BJ (cell line): ENCODE measurements at places on chromosomes 12 and 14.

DNA sequence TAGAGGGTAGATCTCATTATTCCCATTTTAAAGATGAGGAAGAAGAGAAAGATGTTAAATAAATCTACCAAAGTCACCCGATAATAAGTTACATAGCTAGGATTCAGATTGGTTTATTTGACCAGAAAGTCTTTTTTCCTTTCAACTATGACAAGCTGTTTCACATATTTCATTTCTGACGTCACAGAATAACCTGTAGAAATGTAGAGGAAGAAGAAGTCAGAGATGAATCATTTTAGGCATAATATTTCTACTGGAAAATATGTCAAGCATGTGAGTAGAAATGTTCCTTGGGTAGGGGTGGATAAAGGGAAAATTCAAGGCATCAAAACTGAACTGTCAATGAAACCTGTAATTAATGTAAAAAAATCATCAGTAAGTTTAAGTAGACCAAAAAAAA lies 107.0 kb downstream of the MGST1 start:
- no peak for DNase-seq

DNA sequence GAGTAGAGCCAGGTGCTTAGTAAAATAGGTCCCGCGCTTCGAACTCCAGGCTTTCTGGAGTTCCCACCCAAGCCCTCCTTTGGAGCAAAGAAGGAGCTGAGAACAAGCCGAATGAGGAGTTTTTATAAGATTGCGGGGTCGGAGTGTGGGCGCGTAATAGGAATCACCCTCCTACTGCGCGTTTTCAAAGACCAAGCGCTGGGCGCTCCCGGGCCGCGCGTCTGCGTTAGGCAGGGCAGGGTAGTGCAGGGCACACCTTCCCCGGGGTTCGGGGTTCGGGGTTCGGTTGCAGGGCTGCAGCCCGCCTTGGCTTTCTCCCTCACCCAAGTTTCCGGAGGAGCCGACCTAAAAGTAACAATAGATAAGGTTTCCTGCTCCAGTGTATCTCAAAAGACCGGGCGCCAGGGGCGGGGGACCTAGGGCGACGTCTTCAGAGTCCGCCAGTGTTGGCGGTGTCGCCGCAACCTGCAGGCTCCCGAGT lies 3.6 kb downstream of the SSTR1 start:
- DNase-seq, result no peak

GRCh38 chr14:22685467-22685866 lies 41.3 kb upstream of the OR6J1 start:
- no peak for DNase-seq

DNA sequence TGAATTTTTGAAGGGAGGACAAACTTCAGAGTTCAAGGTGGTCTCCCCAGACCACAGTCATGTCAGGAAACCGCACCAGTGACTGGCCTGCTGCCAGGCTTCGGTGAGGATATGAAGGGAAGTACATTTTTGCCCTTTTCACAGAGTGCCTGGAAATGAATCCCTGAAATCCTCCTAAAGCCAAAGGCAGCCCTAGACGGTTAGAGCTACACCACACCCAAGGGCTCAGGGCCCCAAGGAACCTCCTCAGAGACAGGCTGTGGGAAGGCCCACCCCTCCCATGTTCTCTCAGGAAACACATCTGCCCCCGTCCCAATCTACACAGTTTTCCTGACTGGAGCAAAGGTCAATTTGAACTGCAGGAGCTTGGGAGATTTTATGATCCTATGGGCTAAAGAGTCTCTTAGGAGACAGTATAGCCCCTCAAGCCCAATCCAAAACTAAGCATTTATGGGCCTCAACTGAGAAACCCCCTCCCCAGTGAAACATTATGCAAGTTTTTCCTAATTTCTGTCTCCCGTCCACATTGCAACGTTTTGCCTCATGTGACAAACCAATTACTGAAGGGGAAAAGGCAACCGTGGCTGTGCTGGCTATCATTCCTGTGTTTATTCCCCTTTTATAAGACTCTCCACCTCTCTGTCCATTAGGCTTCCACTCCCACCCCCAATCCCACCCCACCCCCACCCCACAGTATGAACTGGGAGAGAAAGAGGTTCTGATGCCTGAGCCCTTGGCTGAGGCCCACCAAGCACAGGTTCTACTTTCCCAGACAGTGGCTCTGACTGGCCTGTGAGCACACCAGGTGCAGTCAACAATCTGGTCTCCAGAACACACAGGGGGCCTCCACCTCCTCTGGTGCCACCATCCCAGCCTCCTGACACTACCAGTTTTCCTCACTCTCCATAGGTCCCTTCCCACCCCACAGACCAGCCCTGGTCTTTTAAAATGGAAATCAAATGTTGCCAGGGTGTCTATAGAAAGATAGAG lies 9.6 kb upstream of the RNASE1 start:
- DNase-seq, result no peak

DNA sequence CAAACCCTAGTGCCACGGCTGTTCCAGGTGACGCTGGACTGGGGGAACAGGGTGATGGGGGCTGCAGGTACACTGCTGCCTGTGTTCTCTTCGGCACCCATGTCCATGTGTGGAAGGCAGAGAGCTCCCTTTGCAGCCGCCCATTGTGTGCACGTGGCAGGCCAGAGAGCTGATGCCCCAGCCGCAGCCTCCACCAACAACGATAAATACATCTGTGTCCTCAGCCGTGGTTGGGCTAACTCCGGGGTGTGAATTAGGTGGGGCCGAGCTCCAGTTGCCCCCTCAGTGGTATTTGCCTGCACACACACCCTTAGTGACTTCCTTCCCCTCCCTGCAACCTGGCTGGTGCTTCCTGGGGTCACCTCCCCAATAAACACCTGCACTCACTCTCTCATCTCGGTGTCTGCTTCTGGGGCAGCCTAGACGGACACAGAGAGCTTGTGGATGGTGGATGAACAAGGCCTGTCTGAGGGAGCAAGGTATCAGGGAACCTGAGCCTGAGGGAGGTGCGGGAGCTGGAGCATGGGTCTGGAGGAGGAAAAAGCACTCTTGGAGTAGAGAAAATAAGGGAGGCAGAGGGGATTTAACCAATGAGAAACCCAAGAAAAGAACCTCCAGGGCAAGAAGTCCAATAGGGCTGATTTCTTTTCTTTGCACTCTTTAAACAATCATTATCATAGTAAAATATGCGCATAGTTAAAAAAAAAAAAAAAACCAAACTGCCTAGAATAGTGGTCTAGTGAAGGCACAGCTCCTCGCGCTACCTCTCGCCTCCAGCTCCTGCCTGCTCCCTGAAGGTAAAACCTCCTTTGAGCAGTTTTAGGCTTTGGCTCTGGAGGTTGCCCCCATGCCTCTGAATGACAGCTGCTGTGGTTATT lies 112.6 kb downstream of the ZNF664 start:
- DNase-seq, result no peak

DNA sequence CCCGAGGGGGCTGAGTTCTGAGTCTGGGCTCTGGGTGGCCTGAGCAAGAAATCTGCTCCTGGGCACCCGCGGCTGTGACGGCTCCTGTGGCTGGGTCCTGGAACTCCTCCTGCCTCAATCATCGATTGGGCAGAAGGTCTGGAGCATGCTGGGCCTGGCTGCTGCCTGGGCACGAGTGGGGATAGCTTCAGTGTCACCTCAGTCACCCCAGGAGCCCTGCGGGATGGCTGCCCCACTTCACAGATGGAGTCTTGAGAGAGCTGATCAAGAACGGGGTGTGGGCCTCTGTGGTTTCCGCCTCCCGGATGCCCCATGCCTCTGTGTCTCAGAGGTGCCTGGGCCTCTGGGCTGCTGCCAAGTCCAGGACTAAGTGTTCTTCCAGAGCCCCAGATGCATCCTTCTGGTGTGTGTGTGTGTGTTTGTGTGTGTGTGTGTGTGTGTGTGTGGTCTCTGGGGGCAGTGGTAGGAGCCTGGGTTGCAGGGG lies 185.6 kb upstream of the C14orf180 start:
- DNase-seq, result no peak

DNA sequence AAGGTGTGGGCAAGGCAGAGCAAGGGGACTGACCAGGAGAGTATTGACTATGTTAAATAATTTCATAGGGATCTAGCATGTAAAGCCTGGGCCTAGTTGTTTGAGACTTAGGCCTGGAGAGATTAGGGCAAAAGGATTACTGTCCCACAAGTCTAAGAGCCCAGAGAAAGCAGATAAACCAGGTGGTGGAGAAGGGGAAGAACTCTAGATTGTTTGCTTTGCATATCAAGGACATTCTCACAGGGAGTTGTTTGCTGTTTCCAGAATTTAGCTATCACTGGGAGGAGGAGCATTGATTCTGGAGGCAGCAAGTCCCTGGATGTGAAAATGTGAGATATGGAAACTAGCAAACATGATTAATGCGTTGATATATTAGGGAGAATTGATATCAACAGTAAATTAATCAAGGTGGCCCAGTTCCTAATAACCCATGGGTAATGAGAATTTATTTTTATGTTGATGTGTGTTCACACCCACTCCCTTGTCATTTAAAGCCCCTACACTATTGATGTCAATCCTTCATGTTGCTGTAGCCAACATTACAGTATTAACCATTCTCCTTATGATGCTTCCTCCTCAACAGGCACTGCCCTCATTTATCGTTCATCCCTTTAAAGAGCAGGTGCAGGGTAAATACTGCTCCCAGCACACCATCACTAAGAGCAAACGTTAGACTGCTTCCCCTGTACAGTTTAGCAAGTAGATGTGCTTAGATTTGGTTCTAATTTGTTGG lies 1666.7 kb upstream of the FLRT2 start:
- no peak for DNase-seq

DNA sequence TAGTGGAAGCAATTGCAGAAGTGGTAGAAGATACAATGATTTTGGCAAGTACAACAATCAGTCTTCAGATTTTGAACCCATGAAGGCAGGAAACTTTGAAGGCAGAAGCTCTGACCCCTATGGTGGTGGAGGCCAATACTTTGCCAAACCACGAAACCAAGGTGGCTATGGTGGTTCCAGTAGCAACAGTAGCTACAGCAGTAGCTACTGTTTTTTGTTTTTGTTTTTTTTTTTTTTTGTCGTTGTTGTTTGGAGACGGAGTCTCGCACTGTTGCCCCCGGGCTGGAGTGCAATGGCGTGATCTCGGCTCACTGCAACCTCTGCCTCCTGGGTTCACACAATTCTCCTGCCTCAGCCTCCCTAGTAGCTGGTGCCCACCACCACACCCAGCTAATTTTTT lies 47.4 kb downstream of the IFNG-AS1 start:
- DNase-seq, result no peak

DNA sequence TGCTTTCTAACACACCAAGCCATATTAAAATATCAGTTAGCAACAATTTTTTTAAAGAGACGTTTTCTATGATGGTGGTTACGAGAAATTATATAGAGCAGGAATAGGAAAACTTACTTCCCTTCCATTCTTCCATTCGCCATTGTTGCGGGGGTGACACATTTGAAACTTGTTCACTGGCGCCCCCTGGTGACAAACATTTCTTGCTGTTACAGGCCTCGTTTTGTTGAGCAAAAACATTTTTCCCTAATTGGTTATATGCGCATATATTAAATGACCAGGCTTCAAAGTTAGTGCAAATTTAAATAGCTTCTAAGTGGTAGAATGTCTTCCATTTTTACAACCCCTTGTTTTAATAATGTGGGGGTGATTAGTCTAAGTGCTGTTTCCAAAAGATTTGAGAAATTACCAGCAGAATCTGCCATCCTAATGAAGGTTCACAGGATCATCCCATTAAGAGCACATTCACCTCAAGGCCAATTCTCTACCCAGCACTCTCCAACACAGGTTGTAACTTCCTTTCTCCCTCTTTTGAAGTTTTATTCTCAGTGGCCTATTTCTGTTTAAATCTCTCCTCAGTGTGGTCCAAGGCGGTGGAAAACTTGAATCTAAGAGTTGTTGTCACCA lies 1124.7 kb downstream of the FLRT2 start:
- no peak for DNase-seq

DNA sequence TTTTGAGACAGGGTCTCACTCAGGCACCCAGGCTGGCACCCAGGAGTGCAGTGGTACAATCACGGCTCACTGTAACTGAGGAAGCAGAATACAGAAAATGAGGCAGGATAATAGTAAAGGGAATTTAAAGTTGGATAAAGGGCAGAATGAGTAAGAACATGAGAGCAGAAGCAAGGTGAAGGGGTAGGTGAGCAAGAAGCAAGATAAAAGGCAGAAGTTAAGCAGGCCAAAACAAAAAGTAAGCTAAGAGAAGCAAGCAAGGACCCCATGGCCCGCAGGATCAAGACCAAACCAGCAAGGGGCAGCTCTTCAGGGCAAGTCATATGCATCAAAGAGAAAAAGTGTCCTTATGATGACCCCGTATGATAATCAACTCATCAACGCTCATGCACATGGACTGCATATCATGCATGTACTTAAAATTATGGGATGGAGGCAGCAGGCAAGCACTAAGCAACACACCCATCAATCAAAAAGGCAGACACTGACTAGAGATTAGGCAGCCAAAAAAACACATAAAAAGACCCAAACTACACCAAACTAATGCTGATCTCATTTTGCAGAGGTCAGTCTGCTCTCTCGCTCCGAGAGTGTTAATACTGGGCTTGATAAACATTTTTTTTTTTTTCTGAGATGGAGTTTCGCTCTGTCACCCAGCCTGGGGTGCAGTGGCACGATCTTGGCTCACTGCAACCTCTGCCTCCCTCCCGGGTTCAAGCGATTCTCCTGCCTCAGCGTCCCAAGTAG lies 11.6 kb downstream of the TIMELESS start:
- DNase-seq, result no peak

- DNase-seq, result peak; percentile 50
Measured at GRCh38 chr12:59403259-59403932, 192.4 kb upstream of the SLC16A7 start.

DNA sequence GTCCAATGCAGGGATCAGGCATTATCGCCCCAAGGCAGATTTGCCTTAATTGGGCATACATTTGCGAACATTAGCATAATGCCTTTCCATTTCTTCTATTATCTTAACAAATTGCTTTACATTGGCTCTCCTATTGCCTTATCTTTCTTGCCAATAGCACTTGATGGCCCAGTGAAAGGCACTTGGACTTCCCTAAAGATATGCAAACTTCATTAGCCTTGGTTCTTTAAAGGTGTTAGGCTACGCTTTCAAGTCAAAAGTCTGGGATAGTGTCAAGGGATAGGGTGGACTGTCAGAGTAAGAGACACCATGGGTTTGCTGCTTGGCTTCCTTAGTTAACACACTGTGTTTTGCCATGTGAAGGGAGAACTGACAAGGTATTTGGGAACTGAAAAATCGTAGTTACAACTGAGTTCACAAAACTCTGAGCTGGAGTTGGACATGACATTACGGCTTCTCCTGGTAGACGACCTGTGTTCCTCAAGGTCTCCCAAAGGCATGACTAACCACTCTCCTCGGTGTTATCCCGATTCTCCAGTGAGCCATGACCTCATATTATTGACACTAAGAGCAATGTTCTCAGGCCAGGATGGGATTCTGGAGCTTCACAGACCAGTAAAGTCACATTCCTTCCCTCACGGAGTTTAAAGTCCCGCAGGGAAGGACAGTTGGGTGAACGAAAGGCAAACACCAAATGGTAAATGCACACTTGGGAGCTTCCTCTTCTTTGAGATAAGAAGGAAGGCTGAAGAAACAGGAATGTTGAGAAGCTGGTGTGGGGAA lies 65.2 kb downstream of the TBC1D30 start:
- no peak for DNase-seq
